ENCODE measurements at places on chromosomes 5 and 9.

- no peak for DNase-seq
Observed at GRCh38 chr9:99142275-99142674, 37.4 kb downstream of the TGFBR1 start.

GRCh38 chr5:58544926-58545325 lies 37.9 kb upstream of the RAB3C start:
- DNase-seq, result no peak

- no peak for DNase-seq
Observed at GRCh38 chr9:82149501-82149946, 161.0 kb downstream of the SPATA31D1 start.

- DNase-seq, result no peak
Observed at GRCh38 chr9:101465326-101465915, 29.8 kb upstream of the ALDOB start.

GRCh38 chr5:164708831-164709230 lies 1203.4 kb downstream of the MAT2B start:
- DNase-seq, result no peak

GRCh38 chr9:21904776-21905175 lies 89.4 kb downstream of the CDKN2A start:
- no peak for DNase-seq

GRCh38 chr5:65041296-65042158 lies 272.8 kb downstream of the CWC27 start:
- DNase-seq, result no peak

GRCh38 chr5:64188776-64189175 lies 23.1 kb downstream of the RNF180 start:
- no peak for DNase-seq

DNA sequence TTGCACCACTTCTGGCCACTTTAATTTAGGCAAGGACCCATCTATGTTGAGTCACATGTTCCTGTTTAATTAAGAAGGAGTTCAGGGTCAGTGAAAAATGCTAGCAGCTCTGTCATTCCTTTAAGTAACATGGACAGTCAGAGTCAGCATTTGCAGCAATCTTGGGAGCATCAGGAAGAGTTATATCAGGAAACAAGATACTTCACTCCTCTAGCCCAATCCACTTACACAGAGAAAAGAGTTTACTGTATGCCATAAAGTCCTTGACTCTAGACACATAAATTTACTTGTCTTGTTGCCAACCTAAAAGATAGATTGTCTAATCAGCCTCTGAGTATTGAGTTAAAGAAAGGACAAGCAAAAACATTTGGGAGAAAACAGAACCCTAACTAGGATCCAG lies 266.7 kb downstream of the PJA2 start:
- DNase-seq, result no peak

- DNase-seq, result no peak
Observed at GRCh38 chr5:14322437-14323187, 179.5 kb downstream of the TRIO start.

Measured in anterior cingulate cortex (tissue), 58 donors.